Fibroblast of lung (primary cell): ENCODE measurements at places on chromosomes 5 and 9. TPM values are rescaled to one million over a fixed set of nuclear protein-coding genes. Genes with fewer than 3 reads are reported as not detected.

Gene S1PR3
- polyA plus RNA-seq: 23.8 and 29.9 TPM in 2 replicates

DNA sequence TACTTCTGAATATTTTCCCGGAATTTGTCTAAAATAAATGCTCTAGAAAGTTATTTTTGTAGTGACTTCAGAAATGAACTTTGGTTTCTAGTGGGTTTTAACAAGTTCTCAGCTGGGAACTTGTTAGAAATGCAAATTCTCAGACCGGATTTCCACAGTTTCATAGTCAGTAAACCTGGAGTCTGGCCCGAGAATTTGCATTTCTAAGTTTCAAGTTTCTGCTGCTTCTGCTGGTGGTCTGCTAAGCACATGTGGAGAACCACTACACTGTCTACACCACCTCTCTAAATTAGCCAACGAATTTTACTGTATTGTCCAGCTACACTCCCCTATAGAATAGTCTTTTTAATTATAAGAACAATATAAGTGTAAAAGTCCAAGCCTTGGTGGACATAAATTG, 208.0 kb downstream of the CHSY3 start:
- DNase-seq: no peak

GRCh38 chr9:90839183-90839728, 37.6 kb downstream of the SYK start:
- no peak for DNase-seq

GRCh38 chr5:83512061-83512745, 40.7 kb downstream of the VCAN start:
- peak; percentile 43 for DNase-seq

DNA sequence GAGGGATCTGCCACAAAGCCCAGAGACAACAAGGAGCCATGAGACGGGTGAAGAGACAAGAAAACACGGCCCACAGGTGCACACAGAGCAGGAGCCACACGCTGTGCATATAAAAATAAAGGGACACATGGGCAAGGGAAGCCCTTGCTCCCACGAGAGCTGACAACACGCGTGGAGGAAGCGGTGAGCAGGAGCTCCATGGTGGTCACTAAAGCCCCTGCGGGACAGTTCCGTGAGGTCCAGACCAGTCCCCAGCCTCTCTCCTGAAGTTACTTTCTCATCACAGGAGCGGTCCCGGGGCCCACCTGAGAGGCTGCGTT, 90.7 kb downstream of the CAMSAP1 start:
- DNase-seq: no peak

GRCh38 chr5:88924330-88924657, 41.3 kb upstream of the MEF2C start:
- DNase-seq: no peak

DNA sequence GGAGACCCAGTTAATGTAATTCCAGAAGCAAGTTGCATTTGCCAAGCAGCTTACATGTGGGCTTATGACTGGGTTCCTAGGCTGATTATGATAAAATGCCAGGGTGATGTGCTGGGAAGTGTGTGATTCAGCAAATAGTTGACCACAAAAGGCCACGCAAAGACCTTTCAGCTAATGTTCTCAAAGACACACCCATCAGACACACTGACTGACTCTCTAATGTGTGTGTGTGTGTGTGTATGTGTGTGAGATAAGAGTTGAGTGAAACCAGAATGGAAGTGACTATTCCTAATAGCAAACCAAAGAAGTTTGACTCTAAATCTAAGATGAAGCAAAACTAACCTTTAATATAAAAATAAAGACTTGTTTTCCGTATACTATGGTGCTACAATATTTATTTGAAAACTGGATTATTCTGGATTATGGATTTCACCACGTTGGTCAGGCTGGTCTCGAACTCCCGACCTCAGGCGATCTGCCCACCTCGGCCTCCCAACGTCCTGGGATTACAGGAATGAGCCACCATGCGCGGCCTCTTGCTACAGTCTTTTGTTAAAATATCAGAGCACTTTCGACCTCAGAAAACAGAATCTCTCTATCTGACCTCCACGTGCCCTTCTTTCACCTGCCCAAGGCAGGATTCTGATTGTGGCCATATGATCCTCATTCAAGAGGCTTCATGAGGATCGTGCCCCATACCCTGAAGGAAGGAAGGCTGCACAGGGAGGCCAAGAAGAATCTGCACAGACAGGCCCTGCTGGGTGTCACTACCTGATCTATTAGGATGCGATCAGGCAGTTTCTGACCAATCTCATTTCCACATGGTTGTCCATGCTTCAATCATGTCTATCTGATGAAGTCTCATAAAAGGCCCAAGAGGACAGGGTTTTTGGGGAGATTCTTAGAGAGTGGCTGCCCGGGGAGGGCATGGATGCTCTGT, 75.6 kb downstream of the USP20 start:
- peak; percentile 100 for DNase-seq
